CD4-positive, alpha-beta T cell treated with Interleukin-12 subunit alpha and Interleukin-12 subunit beta, for 1 hour (primary cell): ENCODE measurements at places on chromosomes 16 and 17.

- no peak for DNase-seq
Observed at GRCh38 chr16:19709381-19710136, 8.5 kb downstream of the KNOP1 start.

DNA sequence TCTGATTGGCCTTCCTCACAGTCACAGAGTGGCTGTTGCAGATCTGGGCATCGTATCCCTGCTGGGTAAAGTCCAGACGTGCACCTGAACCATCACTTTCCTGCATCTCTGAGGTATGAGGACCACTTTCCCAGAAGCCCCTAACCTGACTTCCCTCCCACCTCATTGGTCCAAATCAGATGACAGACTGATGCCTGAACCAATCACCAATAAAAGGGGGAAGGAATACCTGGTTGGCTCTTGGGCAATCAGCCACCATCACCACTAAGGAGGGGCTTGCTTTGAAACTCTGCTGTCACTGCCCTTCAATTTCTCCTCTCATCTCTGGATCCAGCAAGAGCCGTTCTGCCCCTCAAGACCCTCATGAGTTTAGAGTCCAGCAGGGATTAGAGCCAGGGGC is 13.6 kb upstream of the WFDC1 start:
- DNase-seq: peak; percentile 15

DNA sequence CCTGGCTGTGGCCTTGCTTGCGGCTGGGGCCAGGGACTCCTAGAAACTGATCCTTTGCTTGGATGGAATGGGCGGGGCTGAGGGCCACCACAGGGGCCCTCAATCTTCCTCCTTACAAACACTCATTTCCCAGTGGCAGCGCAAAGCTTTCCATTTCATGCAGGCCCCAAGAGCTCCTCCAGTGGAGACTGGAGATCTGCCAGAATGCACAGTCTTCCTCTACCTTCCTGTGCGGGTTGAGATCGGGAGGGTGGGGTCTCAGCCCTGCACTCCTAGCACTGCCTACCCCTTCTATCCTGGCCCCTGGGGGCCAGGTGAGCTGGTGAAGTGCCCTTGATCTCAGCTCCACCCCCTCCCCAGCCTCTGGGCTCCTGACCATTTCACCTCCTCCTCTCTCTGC is 1.7 kb downstream of the NRN1L start:
- DNase-seq: no peak

DNA sequence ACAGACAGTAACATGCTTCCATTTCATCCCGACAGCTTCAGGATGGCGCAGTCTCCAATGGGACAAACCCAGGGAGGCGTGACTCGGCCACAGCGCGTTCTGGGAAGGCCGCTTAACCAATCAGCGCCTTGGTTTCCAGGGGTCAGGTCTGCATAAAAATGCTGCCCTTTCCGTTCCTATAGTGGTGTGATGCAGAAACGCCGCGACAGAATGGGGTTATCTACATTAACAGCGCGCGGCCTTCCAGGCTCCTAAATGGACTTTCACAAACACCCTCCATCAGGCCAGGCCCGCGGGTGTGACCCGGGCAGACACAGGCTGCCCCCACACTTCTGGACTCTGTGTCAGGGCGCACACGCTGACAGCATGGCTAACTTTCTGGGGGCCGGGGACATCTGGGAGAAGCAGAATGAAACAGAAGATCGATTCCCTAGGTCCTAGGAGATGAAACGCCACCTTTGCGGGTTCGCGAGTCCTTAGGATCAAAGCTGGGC is 792 bp downstream of the TMEM231 start:
- no peak for DNase-seq

- no peak for DNase-seq
Observed at GRCh38 chr17:17851103-17852002, 14.6 kb upstream of the SREBF1 start.

GRCh38 chr16:57846078-57846697 is 43.9 kb upstream of the KIFC3 start:
- no peak for DNase-seq

- no peak for DNase-seq
Observed at GRCh38 chr16:58187092-58187491, 10.8 kb downstream of the CSNK2A2 start.

- DNase-seq: no peak
Observed at GRCh38 chr16:19710191-19710908, 7.7 kb downstream of the KNOP1 start.

- no peak for DNase-seq
Observed at GRCh38 chr16:74724820-74725549, 24.3 kb upstream of the MLKL start.

- DNase-seq: no peak
Observed at GRCh38 chr17:27670791-27671590, 40.0 kb downstream of the LGALS9 start.

GRCh38 chr16:24015923-24016322 is 180.1 kb downstream of the PRKCB start:
- no peak for DNase-seq

GRCh38 chr16:3122926-3123570 is 10.7 kb downstream of the ZNF205 start:
- no peak for DNase-seq

GRCh38 chr17:43917016-43917347 is 9.6 kb upstream of the MPP2 start:
- no peak for DNase-seq
